ENCODE measurements at places on chromosomes 2 and 18.

DNA sequence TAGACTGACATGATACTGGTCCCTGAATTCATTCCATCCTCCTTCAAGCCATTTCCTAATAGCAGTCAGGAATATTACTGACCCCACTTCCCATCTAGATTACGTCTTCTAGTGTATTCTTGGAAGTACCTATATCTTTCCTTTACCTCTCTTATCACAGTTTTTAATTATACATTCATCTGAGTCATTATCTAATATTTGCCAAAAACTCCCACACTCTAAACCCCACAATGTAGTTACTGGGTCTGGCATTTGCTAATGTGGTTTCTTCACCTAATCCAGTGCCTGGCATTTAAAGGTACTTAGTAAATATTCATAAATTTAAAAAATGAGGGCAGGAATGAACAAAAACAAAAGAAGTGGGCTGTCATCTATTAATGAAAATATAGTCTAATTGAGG is 441.8 kb upstream of the SETBP1 start:
- no peak for DNase-seq

GRCh38 chr18:78607784-78608183 is 371.8 kb upstream of the SALL3 start:
- DNase-seq: no peak

- DNase-seq: no peak
These were observed 123.0 kb downstream of the RTN4 start for GRCh38 chr2:54927085-54927750.

- no peak for DNase-seq
These were observed 83.0 kb upstream of the FZD7 start for GRCh38 chr2:201950606-201951005.

GRCh38 chr2:28463211-28463816 is 32.5 kb upstream of the PLB1 start:
- DNase-seq: no peak

DNA sequence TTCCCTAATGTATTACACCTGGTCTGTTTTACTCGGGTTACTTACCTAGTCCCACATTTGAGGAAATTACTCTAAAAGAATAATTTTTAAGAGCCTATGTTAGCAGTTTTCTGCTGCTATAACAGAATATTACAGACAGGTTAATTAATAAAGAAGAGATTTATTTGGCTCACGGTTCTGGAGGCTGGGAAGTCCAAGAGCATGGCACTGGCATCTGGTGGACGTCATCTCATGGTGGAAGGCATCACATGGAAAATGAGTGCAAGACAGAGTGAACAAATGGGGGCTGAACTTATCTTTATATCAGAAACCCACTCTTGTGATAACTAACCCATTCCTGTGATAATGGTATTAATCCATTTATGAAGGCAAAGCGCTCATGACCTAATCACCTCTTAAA is 12.8 kb upstream of the GLS start:
- no peak for DNase-seq

DNA sequence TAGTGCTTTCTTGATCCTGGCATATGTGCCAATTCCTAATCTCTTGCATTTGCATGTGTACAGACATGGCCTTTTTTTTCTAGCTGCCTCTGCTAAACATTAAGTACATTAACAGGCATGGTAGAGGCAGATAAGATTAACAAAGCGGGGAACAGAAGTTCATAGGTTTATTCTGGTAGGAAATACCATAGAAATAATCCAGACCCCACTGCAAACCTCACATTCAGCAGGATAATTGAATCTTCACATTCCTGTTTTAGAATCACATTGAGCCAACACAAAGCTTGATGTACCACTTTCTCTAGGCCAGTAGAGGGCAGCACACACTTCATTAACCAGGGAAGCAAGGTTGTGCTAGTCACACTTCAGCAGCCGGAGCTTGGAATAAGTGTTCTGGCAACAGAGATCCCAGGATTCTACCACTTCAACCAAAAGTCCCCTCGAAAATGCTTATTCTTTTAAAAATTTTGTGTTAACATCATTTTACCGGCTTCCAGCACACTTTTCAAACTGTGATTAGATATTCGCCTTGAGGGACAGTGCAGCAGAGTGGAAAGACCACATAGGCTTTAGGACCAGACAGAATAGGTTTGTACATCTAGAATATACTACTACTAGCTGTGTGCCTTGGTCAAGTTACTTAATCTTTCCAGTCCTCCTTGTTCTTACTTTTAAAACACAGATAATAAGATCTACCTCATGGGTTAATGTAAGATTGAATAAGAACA is 420.2 kb upstream of the CHST9 start:
- peak; percentile 59 for DNase-seq

GRCh38 chr2:239375278-239376061 is 25.4 kb downstream of the HDAC4 start:
- DNase-seq: no peak

- DNase-seq: no peak
These were observed 8.8 kb upstream of the RAPH1 start for GRCh38 chr2:203543898-203544328.

- no peak for DNase-seq
These were observed 368 bp downstream of the TMEFF2 start for GRCh38 chr2:192194265-192194865.

DNA sequence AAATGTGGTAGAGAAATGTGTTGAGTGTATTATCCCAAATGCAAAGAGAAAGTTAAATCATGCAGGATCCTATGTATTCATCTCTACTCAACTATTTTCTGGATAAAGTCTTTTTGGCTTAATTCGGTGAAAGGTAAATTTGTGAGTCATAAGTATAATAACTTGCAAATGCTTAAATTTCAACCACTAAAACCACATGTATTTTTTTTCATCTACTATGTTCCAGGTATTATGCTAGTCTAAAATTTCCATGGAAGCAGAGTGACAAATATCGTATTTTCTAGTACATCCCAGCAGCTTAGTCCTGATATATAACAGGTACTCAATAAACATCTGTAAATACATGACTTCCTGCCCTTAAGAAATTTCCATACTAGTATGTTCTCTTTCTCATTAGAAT is 6.2 kb downstream of the ALS2 start:
- no peak for DNase-seq

DNA sequence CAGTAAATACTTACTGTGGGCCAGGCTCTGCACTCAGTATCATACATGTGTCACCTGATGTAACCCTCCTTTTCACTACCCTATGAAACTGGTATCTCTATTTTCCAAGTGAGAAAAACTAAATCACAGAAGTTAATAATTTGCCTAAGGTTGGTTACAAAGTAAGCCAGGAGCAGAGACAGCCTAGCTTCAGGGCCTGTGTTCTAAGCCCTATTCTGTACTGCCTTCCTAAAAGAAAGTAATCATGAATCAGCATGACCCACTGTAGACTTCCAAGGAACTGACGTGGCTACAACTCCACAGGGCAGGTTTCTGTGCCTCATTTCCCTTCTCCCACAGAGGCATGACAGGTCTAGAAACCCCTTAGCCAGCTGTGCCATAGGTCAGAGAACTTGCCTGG is 14.3 kb downstream of the ZNF142 start:
- DNase-seq: no peak

GRCh38 chr2:185526161-185526560 is 212.4 kb upstream of the FSIP2 start:
- no peak for DNase-seq

DNA sequence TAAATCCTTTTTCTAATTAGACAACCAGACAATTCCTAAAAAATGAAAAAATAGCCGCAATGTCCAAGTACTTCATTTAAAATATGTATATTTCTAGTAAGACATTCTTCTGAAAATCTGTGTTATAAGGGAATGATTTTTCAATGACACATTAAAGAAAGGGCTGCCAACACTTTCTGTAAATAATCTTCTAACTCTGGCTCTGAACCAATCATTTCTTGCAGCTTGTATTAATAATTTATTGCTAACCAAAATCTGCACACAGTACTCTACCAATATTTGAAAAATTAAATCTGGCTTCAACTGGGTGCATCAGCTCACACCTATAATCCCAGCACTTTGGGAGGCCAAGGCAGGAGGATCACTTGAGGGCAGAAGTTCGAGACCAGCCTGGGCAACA is 8.3 kb downstream of the NFU1 start:
- no peak for DNase-seq

- DNase-seq: no peak
These were observed 11.5 kb downstream of the SPRED2 start for GRCh38 chr2:65420712-65421431.

DNA sequence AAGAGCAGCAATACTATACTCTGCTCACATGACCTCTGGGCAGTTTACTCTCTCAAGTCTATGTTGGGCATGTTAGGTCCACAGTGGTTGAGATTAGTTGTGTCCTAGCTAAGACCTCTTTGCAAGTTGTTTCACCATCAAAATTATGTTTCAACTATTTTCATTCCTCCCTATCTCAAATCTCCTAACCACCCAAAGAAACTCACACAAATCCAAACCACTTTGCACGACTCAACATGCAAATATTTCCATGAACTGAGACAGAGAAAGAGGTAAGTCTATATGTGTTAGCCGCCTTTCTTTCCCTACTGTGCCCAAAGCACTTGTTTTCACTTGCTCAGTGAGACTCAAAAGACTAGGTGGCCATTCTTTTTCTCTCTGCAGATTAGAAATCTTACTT is 546.8 kb downstream of the TNS1 start:
- no peak for DNase-seq

DNA sequence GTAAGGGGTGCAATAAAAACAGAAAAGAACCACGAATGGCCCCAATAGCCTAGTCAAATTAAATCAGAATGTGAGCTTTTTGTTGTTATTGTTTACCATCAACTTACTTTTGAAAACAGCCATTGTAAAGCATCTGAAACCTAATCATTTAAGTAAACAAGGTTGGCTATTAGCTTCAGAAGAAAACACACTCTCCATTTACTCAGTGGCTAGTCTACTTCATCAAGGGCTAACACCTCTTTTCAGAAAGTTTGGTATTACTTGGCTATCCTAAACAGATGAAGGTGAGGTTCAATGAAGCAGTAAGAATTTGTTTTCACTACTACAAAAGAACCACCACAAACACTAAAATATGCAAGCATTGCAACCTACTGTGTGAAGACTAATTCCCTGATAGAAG is 398.0 kb downstream of the CDH2 start:
- DNase-seq: no peak

DNA sequence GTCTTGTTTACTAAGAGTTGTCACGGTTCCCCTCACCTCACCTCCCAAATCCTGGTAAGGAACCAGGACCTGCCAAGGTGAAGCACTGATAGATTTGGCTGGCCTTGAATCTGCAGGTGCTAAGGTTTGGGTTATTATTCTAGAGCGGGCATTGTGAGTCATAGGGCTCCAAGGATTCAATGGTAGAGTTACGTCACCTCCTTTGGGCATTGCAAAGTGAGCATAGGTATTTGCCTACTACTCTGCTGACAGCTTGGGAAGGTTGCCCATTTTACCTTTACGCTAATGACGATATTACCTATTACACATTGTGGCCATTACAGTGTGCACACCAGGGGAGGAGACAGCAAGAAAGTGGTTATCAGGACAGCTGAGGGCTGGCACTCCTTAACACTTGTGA is 59.3 kb downstream of the SETBP1 start:
- no peak for DNase-seq

GRCh38 chr2:64328756-64329155 is 125.2 kb upstream of the LGALSL start:
- DNase-seq: no peak

DNA sequence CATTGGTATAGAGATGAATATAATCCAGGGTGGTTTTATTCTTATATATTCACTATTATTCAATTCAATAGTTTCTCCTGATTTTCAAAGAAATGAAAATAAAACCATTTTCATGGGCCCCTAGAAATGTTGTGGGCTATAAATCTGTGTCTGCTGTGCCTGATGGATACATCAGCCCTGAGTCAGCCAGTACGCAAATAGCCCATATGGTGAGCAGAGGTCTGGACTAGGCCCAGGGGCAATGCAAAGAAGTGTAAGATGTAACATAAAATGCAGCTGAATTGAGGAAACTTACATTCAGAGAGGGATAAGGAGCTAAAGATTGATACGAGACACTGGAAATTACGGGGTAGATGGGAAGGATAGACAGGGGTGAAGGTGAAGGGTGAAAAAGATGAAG is 122.5 kb downstream of the MAIP1 start:
- DNase-seq: no peak

- no peak for DNase-seq
These were observed 243.2 kb upstream of the BOD1L2 start for GRCh38 chr18:56903686-56904085.

All from left renal cortex interstitium (tissue), 4 donors.